Osteoblast (primary cell): ENCODE measurements at places on chromosomes 3 and 15. TPM values are rescaled to one million over a fixed set of nuclear protein-coding genes. Genes with fewer than 3 reads are reported as not detected.

DNA sequence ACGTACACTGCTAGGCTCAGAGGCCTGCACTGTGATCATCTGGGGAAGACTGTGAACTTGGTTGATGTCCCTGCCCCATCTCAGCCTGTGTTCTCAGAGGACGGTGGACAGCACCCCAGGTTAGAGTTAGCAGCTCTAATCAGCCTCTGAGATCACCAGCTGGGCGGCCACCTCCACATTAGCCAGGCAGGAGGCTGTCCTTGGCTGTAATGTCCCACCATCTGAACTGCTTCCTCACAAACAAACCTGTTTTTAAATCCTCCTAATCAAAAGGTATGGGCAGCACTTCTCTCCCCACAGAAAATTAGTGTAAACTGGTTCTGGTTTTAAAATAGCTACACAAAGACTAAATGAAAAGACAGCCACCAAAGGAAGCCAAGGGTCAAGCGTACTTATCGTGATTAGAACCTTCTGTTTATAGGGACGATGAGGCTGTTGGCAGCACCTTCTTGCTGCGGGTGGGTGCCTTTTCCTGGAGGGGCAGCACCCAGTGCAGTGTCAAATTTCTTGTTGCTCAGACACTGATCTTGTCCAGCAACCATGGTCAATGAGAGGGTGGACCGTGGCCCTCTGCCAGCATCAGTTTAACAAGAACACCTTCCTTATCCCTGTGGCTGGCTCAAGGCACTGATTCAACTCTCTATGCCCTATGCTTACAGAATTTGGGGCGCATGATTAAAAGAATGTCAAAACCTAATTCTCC lies 24.6 kb downstream of the ACSBG1 start:
- peaks cover 23% of the 10 kb centered on the region for H3K4me1 ChIP-seq
- no peak overlapping the region for H3K27ac ChIP-seq
- H3K4me3 ChIP-seq, result no peak overlapping the region
- DNase-seq, result no peak
- H3K36me3 ChIP-seq, result no peaks in the 10 kb centered on the region

- no peak overlapping the region for H3K4me3 ChIP-seq
- DNase-seq, result no peak
- no peaks in the 10 kb centered on the region for H3K27me3 ChIP-seq
- H3K4me1 ChIP-seq, result no peaks in the 10 kb centered on the region
Observed at GRCh38 chr3:143031327-143031726, 30.0 kb downstream of the U2SURP start.

DNA sequence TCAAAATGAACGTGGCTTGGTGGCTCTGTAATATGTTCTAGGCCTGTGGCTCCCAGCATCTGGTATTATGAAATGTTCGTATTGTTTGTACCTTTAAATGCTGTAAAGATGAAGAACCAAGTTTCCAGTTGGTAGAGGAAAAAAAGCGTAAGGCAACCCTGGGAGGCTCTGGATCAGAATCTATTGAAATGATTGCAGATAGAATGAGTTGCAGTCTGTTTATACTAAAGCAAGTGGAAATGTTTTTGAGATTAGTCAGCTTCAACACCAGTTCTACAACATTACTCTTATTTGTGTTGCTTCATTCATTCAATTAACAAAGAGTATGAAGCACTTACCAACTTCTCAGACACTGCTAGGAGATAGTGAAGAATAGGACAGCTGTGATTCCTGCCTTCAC lies 5.3 kb downstream of the ARL6IP5 start:
- H3K4me3 ChIP-seq, result peak overlapping the region; percentile 24
- no peak for DNase-seq
- H3K27ac ChIP-seq, result peak overlapping the region; percentile 50
- H3K36me3 ChIP-seq, result peaks cover 10% of the 10 kb centered on the region
- peaks cover 59% of the 10 kb centered on the region for H3K4me1 ChIP-seq
- no peaks in the 10 kb centered on the region for H3K27me3 ChIP-seq

DNA sequence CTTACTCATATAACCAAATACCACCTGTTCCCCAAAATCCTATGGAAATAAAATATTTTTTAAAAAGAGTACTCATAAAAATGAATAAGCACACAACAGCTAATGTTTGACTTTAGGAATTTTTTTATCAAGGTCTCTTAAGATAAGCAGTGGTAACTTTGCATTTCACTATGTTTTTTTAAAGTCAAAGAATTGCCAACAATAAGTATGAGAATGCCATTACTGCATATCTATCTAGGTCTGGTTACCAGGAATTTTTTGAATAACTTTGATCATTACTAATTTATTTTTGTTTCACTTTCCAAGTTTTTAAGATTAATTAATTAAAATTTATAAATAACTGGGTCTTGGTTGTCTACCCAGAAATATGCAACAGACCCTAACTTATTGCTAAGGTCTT lies 41.5 kb downstream of the PLSCR4 start:
- no peak overlapping the region for H3K4me3 ChIP-seq
- peaks cover 7% of the 10 kb centered on the region for H3K36me3 ChIP-seq
- DNase-seq, result no peak
- H3K4me1 ChIP-seq, result no peaks in the 10 kb centered on the region

GRCh38 chr15:41367418-41367817 lies 34.7 kb downstream of the NUSAP1 start:
- H3K27me3 ChIP-seq, result no peaks in the 10 kb centered on the region
- no peak overlapping the region for H3K4me3 ChIP-seq
- no peak overlapping the region for H3K27ac ChIP-seq
- H3K36me3 ChIP-seq, result peaks cover 42% of the 10 kb centered on the region
- no peaks in the 10 kb centered on the region for H3K4me1 ChIP-seq

- H3K27me3 ChIP-seq, result no peaks in the 10 kb centered on the region
- H3K36me3 ChIP-seq, result peaks cover 22% of the 10 kb centered on the region
- peak overlapping the region; percentile 98 for H3K27ac ChIP-seq
- H3K4me3 ChIP-seq, result peak overlapping the region; percentile 97
Observed at GRCh38 chr3:55484801-55485791, 2.0 kb downstream of the WNT5A start.

DNA sequence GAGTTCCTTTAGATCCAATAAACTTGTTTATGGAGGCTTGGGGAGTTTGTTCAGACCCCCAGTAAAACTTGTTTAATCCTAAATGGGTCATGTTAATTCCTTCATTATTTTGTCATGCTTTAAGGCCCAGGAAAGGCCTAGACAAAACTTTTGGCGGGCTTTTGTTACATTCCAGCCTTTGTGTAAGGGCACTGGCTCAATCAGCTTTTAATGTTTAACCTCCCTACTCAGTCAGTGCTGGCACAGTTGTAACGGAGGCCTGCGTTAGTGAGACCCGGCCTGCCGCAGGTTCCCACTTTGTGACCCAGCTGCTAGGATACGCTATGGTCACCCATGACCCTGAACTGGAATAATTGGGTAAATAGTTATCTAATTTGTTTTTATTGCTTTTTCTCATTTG lies 59.2 kb downstream of the OXSM start:
- peaks cover 2% of the 10 kb centered on the region for H3K4me1 ChIP-seq
- H3K36me3 ChIP-seq, result no peaks in the 10 kb centered on the region
- H3K27me3 ChIP-seq, result no peaks in the 10 kb centered on the region
- H3K4me3 ChIP-seq, result no peak overlapping the region

DNA sequence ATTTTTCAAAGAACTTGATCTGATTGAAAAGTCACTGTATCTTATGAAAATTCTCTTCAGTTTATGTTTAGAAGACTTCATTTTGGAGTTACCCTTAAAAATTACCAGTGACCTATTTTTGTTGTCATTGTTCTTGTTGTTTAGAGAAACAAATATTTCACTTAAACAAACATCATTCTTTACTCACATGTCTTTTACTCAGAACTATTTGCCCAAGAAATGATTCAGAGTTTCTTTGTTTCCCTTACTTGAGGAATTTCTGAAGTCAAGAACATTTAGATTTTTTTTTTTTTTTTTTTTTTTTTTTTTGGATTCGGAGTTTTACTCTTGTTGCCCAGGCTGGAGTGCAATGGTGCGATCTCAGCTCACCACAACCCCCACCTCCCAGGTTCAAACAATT lies 259.6 kb upstream of the UBE2E1 start:
- no peak for DNase-seq
- H3K4me3 ChIP-seq, result no peak overlapping the region
- no peaks in the 10 kb centered on the region for H3K4me1 ChIP-seq
- no peaks in the 10 kb centered on the region for H3K36me3 ChIP-seq
- H3K27ac ChIP-seq, result no peak overlapping the region

GRCh38 chr3:186849374-186849975 lies 7.0 kb downstream of the ADIPOQ start:
- DNase-seq, result no peak
- peaks cover 16% of the 10 kb centered on the region for H3K27me3 ChIP-seq
- H3K36me3 ChIP-seq, result no peaks in the 10 kb centered on the region
- H3K4me1 ChIP-seq, result no peaks in the 10 kb centered on the region

DNA sequence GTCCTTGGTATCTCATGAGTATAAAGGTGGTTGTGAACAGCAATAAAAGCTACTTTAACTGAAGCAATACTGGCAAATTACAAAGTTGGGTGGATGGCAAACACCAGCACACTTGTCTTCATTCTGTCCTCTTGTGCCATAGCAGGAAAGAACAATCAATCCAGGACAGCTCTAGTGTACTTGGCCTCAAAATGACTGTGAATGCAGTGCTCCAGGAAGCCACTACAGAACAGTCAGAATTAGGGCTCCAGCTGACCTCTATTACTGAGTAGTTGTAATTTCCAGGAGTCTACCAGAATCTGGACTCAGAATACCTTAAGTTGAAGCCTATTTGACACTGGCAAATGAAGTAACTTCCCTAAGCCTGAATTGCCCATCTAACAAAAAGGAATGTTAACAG lies 339.0 kb upstream of the WNT5A start:
- H3K36me3 ChIP-seq, result no peaks in the 10 kb centered on the region
- H3K27ac ChIP-seq, result no peak overlapping the region
- no peaks in the 10 kb centered on the region for H3K27me3 ChIP-seq

DNA sequence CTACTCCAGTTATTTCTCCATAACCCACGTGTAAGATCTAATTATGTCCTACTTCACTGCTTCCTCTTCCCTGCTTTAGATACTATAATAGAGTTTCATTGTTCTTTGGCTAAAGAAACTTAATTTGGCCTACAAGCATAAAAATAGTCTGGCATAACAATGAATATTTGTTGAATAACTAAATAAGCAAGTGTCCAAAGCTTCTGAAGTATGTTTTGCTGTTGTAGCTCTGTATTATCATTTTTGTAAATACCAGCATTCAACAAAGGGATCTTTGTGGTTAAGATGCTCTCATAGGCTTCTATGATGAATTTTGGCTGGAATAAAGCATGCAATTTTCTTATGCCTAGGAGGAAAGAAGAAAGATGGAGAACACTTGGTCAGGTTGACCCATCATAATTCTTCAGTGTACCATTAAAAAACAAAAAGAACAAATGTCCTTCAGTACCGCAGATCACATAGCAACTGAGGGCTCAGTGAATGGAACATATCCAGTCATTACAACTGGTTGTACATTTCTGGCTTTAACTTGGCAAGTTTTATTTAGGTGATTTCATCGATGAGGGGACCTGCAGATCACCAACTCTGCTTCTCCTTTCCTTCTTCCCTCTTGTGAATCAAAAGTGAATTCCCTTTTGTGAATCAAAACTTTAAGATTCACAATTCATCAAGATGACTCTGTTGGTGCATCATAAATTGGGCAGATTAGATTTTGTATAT lies 465.9 kb upstream of the TGFBR2 start:
- no peak for DNase-seq
- no peaks in the 10 kb centered on the region for H3K27me3 ChIP-seq
- H3K4me1 ChIP-seq, result no peaks in the 10 kb centered on the region
- H3K4me3 ChIP-seq, result no peak overlapping the region
- no peak overlapping the region for H3K27ac ChIP-seq

DNA sequence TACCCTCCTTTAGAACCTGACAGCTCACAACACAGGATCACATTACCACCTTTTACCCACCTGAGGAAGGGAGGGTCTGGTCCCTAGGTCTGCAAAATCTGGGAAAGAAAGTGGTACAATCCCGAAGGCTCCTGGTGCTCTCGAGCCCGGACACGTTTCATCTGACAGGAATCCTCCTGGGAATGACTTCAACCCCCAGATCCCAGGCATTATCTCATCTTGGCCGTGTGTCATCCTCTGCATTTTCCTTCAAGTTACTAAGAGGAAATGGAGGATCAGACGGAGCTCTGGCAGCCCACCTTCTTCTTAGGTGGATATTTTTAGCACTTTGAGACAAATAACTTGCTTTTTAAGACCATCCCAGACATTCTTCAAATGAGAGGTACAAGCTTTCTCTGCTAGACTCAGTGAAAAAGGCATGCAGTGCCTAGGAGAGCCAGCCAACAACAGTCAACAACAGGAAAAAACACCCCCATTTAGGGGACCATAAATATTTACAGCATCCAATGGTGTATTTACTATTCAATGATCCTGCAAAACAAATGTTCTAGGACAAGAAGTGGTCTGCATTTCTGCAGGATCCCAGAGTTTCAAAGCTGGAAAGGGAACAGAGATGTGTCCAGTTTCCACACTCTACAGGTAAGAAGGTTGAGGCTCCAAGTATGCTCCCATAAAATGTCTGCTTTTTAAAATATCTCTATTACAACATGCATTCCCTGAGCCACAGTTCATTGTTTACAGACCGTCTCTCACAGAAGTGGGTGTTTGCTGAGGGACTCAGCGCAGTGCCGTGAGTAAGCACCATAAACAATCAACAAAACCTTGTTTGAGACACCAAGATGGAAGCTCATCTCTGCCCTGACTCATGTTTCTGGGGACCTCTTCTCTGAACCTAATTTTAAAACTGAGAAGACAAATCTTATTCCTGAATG lies 38.3 kb upstream of the ARHGEF3 start:
- no peak for DNase-seq
- H3K27ac ChIP-seq, result no peak overlapping the region
- no peaks in the 10 kb centered on the region for H3K27me3 ChIP-seq
- no peaks in the 10 kb centered on the region for H3K36me3 ChIP-seq
- peaks cover 18% of the 10 kb centered on the region for H3K4me1 ChIP-seq
- H3K4me3 ChIP-seq, result no peak overlapping the region

GRCh38 chr3:196339493-196340254 lies 1.5 kb upstream of the TM4SF19 start:
- H3K27ac ChIP-seq, result peak overlapping the region; percentile 62
- H3K4me3 ChIP-seq, result no peak overlapping the region
- DNase-seq, result no peak
- no peaks in the 10 kb centered on the region for H3K27me3 ChIP-seq

Gene KY
- 2.1 and 3.6 TPM in 2 replicates for total RNA-seq

Gene CCR5
- total RNA-seq, result not detected in 2 replicates

Gene LMAN1L
- under 0.01 TPM in 1 of 2 replicates, not detected in the other for total RNA-seq

Gene CCDC32
- total RNA-seq, result 16.3 and 18.6 TPM in 2 replicates

Gene CCDC14
- total RNA-seq, result 45.7 and 51.4 TPM in 2 replicates

Gene SERPINI2
- total RNA-seq, result not detected in 2 replicates

Gene FBXW12
- total RNA-seq, result not detected in 2 replicates

Gene OR5K1
- not detected in 2 replicates for total RNA-seq

Gene KCNMB2
- total RNA-seq, result 0.29 and 1.1 TPM in 2 replicates

Gene TMEM212
- not detected in 2 replicates for total RNA-seq

Gene CCDC33
- total RNA-seq, result 0.29 TPM in 1 of 2 replicates, not detected in the other

Gene CD80
- 2.5 and 3.2 TPM in 2 replicates for total RNA-seq
